Psoas muscle (tissue), 8 donors: ENCODE measurements at places on chromosomes 11 and 22. TPM values are rescaled to one million over a fixed set of nuclear protein-coding genes. Genes with fewer than 3 reads are reported as not detected.

GRCh38 chr11:128627666-128628324, 40.4 kb upstream of the ETS1 start:
- no peak for DNase-seq

DNA sequence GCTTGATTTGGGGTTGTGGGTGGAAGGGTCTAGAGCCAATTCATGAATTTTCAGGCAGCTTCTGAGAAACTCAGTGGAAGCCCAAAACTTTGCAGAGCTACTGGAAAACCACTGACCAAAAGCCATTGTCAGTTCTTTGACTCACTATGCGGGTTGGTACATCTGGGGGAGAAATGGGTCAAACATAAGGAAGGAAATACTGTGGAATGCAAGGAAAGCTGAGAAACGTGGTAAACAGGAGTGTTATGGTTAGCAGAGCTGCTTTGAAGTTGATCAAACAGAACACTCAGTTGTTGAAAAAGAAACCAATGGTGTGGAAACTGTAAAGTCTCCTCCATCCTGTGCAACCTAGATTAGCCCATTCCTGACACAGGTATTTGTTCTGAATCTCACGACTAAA, 6.3 kb upstream of the ABTB2 start:
- DNase-seq, result no peak

- no peak for DNase-seq
These were observed 66.7 kb downstream of the PACS1 start for GRCh38 chr11:66136752-66137123.

DNA sequence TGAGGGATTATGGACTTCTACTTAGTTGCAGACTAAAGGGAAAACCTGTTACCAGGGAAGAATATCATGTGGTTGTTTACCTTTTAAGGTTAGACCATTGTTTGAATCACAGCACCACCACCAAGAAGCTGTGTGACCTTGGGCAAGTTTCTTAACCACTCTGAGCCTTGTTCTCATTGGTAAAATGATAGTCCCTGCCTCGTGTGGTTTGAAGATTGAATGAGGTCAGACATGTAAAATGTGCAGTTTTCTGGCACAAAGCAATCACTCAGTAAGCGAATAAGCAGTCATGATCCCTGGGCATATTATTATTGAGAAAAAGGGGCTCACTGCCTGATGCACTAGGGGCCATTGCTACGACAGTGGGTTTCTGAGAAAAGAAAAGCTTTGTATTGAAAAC, 28.3 kb downstream of the MOV10L1 start:
- no peak for DNase-seq

DNA sequence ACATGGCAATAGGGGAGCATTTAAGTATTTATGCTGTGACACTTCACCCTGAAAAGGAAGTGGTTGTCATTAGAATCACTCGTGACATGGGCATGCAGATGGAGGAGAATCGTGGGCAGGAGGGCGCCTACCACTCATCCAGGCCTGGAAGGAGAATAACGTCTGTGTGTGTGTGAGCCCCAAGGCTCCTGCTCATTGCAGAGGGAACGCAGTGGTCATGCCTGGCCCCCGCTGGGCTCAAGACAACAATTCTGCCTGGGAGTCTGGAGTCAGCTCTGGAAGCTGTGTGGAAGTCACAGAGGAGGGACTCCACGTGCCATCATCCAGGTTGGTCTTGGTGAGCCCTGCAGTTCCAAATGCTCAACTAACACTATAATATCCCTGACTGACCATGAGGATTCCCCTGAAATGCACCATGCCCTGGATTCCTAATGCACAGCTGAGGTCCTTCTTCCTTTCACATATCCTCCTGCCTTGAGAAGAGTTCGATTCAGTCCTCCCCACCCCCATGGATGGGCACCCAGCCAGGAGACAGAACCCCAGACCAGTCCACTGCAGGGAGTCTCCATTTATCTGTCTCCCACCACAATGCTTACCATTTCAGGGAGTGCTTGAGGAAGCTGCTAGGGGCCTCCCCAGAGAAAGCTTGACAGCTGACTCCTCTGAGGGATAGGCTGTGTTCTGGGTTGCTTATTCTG, 446.9 kb upstream of the B3GAT1 start:
- no peak for DNase-seq

- no peak for DNase-seq
These were observed 298.4 kb upstream of the PDGFD start for GRCh38 chr11:104462341-104462740.

- no peak for DNase-seq
These were observed 30.9 kb downstream of the KCNC1 start for GRCh38 chr11:17765356-17766072.

DNA sequence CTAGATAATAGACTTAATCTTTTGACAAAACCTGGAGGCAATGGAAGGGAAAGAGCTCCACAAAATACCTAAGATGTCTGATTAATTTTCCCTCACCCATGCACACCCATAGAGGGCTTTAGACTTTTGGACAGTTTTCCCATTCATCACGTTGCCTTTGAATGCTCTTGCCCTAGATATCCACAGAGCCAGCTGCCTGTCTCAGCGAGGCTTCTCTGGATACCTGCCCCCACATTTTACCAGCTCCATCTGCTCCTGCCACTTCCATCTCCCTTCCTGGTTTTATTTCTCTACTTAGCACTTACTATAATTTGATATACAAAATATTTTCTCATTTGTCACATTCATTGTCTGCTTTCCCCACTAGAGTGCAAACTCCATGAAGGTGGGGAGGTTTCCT, 136.8 kb downstream of the FDX1 start:
- DNase-seq, result no peak

- DNase-seq, result no peak
These were observed 6.6 kb upstream of the ARAP1 start for GRCh38 chr11:72758690-72759389.

GRCh38 chr11:76903325-76903724, 42.6 kb downstream of the ACER3 start:
- no peak for DNase-seq

- DNase-seq, result no peak
These were observed 102.7 kb downstream of the INSC start for GRCh38 chr11:15217416-15217815.

DNA sequence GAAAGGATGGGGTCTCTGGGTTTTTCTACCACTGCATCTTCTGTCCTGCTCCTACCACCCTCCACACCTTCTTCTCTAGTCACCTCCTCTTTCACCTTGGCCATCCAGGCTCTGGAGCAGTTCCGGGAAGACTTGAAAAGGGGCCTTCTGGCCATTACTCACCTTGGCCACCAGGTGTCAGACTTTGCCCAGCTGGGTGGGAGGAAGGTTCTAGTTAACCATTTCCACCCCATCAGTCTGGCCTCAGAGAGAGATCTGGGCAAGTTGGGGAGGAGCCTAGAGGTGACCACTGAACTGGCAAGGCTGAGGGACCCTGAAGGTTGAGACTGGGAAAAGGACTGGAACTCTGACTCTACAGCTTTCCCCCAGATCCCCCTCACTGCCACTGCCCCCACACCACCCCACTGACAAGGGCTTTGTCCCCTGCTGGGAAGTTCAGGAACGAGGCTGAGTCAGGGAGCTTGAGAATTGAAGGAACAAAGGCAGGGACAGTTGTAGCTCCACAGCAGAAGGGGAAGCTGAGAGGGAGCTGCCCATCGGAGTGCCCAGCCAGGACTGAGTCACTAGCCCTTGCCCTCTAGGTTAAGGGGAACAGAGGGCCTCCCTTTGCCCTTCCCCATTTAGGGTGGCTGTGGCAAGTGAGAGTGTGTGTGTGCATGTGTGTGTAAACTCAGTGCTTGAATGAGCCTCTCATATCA, 3.7 kb upstream of the POLD4 start:
- DNase-seq, result peak; percentile 79

DNA sequence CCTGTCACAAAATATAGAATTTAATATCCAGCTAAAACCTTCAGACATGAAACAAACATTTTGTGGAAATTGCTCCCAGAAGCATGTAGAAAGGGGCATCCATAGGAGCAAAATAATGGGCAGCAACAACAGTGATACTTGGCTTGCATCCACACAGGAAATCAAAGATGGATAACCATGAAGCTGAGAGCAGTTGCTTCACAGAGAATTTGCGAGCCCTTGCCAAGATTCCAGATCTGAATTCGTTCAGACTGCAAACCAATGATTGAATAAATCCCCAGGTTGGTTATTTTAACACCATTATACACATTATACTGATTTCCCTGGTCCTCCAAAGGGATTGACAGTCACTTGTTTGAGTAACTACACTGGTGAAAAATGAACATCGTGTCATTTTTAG, 15.6 kb upstream of the OR51L1 start:
- no peak for DNase-seq

DNA sequence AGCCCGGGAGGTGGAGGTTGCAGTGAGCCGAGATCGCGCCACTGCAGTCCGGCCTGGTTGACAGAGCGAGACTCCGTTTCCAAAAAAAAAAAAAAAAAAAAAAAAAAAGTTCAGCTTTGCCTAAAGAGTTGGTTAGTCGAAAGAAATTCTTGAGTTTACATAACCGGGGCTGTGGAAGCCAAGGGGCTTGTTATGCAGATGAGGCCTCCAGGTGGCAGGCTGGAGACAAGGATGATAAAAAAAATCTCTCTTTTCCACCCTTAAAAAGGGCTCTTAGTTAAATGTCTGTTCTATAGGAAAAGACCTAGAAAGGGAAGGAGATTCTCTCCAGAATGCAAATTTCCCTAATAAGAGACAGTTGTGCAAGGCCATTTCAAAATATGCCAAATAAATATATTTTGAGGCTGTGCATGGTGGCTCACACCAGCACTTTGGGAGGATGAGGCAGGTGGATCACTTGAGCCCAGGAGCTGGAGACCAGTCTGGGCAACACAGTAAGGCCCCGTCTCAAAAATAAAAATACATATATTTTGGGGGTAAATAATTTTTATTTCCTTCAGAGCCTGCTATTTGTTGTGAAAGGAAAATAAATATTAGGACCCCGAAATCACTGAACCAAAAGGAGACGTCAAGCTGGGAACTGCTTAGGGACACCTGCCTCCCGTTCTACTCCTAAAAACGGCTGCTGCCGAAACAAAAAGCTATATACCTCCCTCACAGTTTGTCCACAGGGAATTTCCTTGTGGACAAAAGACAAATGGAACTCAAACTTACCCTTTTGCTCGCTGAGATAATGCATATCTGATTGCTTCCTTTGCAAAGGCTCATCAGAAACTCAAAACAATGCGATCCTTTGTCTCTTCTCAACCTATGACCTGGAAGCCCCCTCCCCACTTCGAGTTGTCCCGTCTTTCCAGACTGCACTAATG, 2.4 kb upstream of the IFITM2 start:
- peak; percentile 73 for DNase-seq

GRCh38 chr11:69650081-69650831, 9.3 kb downstream of the CCND1 start:
- peak; percentile 29 for DNase-seq

The OR5F1 gene
- not detected for polyA plus RNA-seq

The RTN4RL2 gene
- polyA plus RNA-seq, result 0.49 TPM

The DCDC1 gene
- polyA plus RNA-seq, result not detected

The TM7SF2 gene
- polyA plus RNA-seq, result 7.8 TPM

The OR8D1 gene
- polyA plus RNA-seq, result not detected

The NEFH gene
- polyA plus RNA-seq, result 0.06 TPM

The OR52I1 gene
- not detected for polyA plus RNA-seq

The C11orf16 gene
- not detected for polyA plus RNA-seq

The MRTFA gene
- 14.2 TPM for polyA plus RNA-seq
